ENCODE measurements at places on chromosomes 2 and 18.

DNA sequence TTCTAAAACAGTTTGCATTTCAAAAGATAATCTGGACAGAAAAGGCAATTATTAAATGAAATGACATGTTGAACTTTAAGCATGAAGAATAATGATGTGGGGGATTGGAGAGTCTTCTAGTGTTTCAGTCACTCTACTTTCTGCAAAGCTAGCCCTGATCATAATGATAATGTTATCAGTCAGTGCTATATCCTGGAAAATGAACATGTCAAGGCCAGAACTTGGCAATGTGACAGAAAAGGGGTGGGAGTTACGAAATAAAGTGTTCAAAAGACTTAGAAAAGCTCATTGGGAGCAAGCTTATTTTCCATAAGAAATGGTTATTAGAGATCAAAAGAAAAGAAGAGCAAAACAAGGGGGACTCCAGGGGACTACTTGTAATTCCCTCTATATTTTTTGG is 288.5 kb upstream of the SLC8A1 start:
- DNase-seq, result no peak

DNA sequence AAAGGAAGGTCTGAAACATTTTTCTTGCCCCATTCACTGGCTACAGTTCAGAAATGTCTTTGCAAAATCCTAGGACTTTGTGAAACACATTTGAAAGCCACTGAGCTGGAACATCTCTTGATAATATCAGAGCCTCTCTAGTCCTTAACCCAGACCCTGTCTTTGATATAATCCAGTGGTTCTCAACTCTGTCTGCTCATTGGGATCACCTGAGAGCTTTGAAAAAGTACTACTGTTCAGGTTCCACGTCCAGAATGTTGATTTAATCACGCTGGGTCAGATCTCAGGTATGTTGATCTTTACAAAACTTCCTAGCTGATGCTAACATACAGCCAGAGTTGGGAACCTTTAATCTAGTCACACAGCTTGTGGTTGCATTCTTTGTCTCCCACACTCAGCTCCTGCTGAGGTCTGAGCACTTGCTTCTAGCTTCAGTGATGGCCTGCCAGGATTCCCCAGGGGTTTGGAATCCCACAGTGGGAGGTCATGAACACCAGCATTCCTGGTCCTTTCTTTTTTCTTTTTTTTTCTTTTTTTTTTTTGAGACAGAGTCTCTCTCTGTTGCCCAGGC is 262.7 kb downstream of the SETBP1 start:
- DNase-seq, result no peak

DNA sequence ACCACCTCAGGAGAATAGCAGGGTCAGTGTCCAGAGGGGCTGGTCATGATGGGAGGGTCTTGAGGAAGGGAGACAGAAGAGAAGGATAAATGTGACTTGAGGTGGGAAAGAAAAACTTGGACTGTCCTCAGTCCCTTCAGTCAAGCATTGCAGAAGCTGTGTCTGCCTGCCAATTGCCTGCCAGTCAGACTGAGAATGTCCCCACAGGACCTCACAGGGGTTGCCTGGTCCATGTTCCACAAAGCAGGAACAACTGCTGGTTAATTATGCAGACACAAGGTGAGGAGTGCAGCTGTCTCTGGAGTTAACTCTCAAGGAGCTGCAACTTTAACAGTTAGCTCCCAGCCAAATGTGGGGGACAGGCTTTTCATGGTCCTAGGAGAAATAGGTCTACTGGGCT is 75.7 kb downstream of the TRIM43 start:
- no peak for DNase-seq

DNA sequence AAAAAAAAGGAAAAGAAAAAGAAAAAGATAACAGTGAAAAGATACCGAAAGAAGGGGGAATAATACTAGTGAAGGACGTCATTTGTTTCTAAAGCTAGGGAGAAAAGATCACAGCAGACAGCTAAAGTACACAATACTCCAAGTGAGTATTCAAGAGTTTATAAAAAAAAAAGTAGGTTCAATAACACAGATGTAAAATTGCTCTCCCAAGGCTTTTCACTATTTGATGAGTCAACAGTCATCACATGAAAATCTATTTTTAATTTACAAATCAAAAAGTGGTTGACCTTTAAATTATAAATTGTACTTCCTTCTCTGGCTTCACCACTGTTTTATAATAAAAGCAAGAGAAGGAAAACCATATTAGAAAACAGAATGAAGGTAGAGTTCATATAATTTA is 144.0 kb downstream of the ZRANB3 start:
- DNase-seq, result no peak

DNA sequence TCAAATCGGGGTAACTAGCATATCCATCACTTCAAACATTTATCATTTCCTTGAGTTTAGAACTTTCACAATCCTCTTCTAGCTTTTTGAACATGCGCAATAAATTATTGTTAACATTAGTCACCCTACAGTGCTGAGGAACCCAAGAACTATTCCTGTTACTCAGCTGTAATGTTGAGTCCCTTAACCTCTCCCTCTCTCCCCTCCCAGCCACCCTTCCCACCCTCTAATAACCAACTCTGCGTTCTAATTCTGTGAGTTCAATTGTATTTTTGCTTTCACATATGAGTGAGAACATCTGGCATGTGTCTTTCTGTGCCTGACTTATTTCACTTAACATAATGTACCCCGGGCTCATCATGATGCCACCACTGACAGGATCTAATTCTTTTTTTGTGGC is 78.6 kb upstream of the RANBP2 start:
- DNase-seq, result no peak

- no peak for DNase-seq
Measured at GRCh38 chr18:75247611-75248421, 37.2 kb downstream of the TSHZ1 start.

GRCh38 chr18:59561612-59562011 is 135.6 kb downstream of the CCBE1 start:
- no peak for DNase-seq

DNA sequence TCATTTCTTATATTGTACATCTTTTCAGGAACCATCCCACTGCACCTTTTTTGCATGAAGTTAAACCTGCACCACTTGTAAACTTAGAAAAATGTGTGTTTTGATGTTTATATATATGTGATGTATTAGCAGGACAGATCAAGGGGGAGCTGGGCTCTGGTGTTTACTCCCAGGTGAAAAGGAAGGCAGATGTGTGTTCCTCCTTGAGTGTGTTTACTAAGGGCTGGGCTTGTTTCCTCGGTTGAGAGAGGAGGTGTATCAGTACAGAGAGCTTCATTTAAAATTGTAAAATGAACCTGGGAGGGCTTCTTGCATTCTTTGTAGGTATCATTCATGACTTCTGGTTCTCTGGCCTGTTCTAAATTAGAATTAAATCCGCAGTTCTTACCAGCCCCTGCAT is 14.8 kb downstream of the LPIN1 start:
- no peak for DNase-seq

DNA sequence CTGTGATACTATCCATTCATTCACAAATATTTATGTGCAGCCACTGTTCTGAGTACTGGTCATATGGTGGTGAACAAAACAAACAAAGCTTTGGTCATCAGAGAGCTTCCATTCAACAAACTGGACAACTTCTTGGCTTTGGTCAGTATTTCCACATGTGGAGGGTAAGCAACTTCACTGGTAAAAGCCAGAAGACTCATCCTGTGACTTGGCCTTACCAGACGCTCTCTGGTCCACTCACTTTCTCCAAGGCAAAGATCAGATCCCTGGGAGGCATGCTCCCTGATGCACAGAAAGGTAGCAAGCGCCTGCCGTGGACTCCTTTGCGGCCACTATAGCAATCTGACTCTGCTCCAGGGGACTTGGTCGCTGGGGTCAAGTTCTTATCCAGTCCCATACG is 179.5 kb downstream of the EN1 start:
- DNase-seq, result no peak

GRCh38 chr2:230762317-230762896 is 49.8 kb downstream of the CAB39 start:
- DNase-seq, result peak; percentile 23

- no peak for DNase-seq
Measured at GRCh38 chr18:37578886-37579513, 13.4 kb upstream of the CELF4 start.

DNA sequence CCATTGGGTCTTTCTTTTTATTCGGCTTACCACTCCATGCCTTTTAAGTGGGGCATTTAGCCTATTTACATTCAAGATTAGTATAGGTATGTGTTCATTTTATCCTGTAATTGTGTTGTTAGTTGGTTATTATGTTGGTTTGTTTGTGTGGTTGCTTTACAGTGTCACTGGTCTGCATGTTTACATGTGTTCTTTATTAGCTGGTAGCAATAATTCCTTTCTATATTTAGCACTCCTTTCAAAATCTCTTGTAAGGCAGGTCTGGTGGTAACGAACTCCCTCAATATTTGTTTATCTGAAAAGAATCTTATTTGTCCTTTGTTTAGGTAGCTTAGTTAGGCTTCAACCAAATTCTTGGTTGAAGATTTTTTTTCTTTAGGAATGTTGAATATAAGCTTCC is 68.7 kb upstream of the XDH start:
- no peak for DNase-seq

DNA sequence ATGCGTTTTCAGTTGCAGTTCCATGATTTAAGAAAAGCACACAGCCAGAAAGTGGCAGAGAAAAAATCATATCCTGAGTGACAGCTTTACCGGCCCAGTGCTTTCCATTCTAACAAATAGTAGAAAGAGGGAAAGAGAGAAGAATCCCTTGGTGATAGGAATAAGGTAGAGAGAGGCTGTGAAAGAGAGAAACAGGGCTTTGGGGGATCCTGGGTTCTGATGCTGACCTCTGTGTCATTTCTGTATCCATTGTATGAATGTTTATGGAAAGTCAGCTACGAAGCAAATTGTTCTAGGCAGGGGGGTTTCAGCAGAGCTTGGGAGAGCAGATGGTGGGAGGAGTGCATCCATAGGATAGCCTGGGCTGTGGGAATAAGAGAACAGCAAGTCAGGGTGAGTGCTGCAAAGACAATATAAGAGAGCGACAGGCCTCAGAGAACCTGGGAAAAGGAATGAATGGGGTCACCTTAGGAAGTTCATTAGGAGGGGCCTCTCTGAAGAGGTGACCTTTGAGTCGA is 203.4 kb upstream of the TNP1 start:
- DNase-seq, result no peak

Measured in activated gamma-delta T cell treated with Interleukin-2 at 50 U/mL for 16 hours (primary cell).